Spinal cord (tissue), 10 donors: ENCODE measurements at places on chromosomes 1 and 21. TPM values are rescaled to one million over a fixed set of nuclear protein-coding genes. Genes with fewer than 3 reads are reported as not detected.
A peak's percentile ranks its signal among the peaks of the same experiment; 100 is the strongest.

DNA sequence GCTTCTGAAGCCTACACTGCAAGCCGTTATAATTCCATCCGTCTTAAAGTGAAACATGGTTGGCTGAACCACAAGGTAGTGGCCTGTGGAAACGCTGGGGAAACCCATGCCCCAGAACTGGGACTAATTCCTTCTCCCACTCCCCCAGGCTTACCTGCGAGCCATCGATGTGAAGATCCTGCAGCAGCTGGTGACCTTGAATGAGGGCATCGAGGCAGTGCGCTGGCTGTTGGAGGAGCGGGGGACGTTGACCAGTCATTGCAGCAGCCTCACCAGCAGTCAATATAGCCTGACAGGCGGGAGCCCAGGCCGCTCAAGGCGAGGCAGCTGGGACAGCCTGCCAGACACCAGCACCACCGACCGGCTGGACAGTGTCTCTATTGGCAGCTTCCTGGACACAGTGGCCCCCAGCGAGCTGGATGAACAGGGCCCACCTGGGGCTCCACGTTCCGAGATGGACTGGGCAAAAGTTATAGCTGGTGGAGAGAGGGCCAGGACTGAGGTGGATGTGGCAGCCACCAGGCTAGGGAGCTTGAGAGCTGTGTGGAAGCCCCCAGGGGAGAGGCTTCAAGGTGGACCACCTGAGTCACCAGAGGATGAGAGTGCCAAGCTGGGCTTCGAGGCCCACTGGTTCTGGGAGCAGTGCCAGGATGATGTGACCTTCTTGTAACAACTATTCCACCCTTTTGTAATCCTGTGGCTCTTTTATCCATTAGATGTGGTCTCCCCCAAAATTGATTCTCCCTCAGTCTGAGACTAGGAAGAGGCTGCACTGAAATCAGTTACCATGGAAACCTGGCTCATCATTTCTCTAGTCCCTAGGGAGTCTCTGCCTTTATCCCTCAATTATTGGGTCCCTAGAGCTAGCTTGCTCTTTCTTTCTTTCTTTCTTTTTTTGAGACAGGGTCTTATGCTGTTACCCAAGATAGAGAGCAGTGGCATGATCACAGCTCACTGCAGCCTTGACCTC lies 16.7 kb downstream of the LURAP1 start:
- DNase-seq = peak; percentile 87

DNA sequence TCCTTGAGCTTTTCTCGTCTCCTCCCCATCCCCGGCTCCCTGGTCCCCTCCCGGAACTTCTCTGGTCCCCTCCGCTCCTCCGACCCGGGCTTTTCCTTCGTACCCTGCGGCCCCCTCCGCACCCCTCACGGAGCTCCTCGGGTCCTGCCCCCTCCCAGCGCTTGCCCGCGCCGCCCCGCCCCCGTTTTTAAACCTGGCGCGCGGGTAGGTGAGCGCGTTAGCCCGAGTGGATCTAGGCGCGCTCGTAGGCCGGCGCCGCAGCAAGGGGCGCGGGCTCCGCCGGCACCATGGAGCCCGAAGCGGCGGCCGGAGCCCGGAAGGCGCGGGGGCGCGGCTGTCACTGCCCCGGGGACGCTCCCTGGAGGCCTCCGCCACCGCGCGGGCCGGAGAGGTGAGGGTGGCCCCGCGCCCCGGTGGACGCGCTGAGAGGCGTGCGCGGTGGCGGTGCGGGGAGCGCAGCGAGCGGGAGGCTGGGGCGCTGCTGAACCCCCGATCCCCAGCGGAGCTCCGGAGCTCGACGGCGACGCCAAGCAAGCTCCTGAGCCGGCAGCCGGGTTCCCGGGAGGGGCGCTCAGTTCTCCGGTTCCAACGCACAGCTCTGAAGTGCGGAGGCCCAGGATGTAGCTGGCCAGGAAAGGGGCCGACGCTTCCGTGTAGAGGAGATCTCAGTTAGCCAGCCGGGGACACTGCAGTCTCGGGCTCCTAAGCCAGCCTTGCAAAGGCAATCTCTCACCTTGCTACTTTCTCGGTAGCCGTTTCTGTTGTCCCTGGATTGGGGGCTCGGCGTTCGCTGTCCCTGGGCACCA lies at the start of gene RIPPLY3:
Gene RIPPLY3 (plus strand): TSS at position 217 of the 806 bp plus-strand sequence. CDS start 71 bp downstream, at position 288.
- no peak for DNase-seq

- DNase-seq = no peak
Measured at GRCh38 chr1:150387200-150387599, 23.3 kb downstream of the RPRD2 start.

- DNase-seq = no peak
Measured at GRCh38 chr1:153488731-153489130, 28.3 kb upstream of the S100A7 start.

- DNase-seq = no peak
Measured at GRCh38 chr1:115280064-115280463, 58.0 kb downstream of the NGF start.

DNA sequence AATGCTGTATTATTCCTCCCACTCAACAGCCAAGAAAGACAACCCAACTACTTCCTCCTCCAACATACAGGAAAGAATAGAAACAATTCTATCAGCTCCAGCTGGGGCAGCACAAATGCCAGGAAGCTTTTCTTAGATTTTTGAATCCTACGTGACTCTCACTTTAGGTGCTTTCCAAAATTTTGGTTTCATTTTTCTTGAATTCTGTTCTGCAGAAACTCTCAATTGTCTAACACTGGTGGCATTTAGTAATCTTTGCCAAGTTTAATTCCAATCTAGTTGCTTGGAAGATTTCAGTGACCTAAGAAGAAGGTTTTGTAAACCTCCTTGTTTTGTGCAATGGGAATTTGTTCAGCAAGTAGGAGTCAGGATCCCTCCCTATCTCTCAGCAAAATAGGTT lies 37.1 kb upstream of the DOCK7 start:
- DNase-seq = peak; percentile 58

GRCh38 chr1:29466258-29466657 lies 229.9 kb downstream of the PTPRU start:
- no peak for DNase-seq

ESPN gene
- 1.9 TPM for total RNA-seq

RNF186 gene
- not detected for total RNA-seq

DNA sequence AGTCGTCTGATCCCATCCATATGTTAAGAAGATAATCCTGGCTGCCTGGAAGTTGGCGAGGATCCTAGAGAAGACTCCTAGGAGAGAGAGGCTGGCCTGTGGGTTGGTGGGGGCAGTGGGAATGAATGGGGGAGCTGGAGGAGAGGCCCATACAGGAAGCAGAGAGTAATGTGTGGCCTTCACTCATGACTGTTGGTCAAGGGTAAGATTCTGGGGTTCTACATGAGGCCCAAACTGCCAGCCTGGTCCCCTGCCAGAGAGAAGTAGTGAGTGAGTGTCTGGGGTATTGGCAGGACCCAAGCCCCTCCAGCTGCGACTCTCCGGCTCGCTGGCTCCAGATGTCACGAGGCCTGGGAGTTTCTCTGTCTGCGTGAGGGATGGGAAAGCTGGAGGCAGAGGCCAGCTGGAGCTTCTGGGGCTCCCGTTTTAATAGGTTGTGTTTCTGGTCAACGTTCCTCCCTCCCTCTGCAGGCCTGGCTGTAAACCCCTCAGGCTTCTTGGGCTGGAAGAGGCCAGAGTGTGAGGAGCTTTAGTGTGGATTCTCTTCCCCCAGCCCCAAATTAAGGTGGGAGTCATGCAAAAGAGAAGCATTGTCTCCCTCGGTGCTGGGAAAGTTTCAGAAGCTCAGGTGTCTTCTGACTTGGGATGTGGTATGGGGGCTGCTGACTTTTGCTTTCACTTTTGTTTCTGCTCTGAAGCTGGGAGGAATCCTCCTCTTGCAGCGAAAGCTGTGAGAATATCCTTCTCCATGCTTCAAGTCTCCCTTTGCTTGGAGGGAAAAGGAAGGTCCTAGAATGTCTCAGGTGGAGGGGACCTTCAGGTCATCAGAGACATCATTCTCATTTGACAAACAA lies 2.6 kb downstream of the TMEM51 start:
- no peak for DNase-seq

GRCh38 chr1:202531472-202531811 lies 178.8 kb downstream of the SYT2 start:
- DNase-seq = no peak

DNA sequence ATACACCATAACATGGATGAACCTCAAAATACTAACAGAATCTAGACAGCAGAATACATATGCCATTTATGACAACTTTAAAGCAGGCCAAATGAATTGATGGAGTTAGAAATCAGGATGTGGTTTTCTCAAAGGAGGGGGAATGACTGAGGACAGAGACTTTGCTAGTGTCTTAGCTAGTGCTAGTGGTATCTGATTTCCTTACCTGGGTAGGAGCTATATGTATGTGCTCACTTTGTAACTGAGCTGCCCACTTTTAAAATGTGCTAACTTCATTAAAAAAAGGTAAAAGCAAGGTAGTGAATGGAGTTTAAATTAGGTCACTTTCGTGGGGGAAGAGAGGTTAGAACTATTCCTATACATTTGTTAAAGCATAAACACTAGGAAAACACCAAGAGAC lies 2.6 kb downstream of the GTF2B start:
- DNase-seq = no peak

KRTAP21-2 gene
- not detected for total RNA-seq
